HuH-7 (cell line): ENCODE measurements at places on chromosomes 16 and 17.

DNA sequence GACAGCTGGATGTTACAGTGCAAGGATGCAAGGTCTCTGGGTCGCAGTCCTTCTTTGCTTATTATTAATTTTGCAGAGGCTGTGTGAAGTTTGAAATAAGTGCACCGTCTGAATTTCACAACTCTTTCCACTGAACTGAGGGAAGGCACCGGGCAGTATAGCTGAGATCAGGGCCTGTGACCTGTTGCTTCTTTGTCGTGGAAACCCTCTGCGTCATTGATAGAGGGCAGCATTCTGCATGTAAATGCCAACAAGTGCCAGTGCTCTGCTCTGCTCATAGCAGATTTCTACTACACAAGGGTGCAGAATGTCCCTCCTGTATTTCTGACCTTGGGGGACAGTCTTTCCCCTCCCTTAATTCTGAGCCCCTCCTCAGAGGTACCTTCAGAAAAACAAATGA lies 26.0 kb downstream of the CD300LF start:
- no peak for DNase-seq

GRCh38 chr17:50157891-50158290 lies 7.4 kb upstream of the PPP1R9B start:
- DNase-seq, result no peak

DNA sequence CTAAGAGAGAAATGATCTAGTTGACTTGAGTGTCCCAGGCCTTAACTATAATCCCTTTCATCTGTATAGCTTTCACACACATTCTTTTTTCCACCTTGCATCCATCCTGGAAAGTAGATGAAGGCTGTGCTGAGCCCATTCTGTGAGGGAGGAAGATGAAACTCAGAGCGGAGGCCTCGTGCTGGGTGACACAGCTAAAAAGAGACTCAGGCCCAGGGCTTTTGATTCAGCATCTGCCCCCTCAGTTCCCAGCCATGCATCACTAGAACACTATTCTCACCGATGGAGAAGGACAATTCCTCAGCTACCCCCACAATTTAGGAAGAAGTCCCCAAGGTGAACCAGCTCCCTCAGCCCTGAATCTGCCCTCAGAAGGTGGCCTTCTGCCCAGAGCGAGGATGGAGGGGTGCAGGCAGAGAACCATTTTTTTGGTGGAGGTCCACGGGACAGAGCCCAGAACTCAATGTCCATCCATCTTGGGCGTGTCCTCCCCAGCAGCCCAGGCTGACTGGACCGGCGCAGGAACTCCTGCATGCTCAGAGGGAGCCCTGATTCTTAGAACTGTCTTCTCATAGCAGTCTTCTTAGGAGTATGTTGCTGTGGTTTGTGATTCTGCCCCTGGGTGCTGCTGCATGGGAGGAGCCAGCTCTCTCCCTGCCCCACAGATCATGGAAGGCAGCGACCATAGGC lies 5.8 kb upstream of the MYCBPAP start:
- DNase-seq, result no peak

- DNase-seq, result no peak
Measured at GRCh38 chr17:70702683-70703255, 533.4 kb downstream of the KCNJ2 start.

GRCh38 chr17:15361151-15361550 lies 19.8 kb upstream of the TEKT3 start:
- DNase-seq, result no peak
